ENCODE measurements at places on chromosomes 2 and 18. TPM values are rescaled to one million over a fixed set of nuclear protein-coding genes. Genes with fewer than 3 reads are reported as not detected.

The BOK gene
- total RNA-seq = 24.3 TPM

The LYG2 gene
- not detected for total RNA-seq

The SFTPB gene
- not detected for total RNA-seq

The SP140 gene
- 0.26 TPM for total RNA-seq

The CLHC1 gene
- 22.1 TPM for total RNA-seq

The SLC19A3 gene
- total RNA-seq = 9.3 TPM

The OTOS gene
- not detected for total RNA-seq

The AQP12B gene
- not detected for total RNA-seq

The SCN2A gene
- 1.0 TPM for total RNA-seq

The LYPD6B gene
- total RNA-seq = 2.4 TPM
